CD4-positive, alpha-beta T cell treated with Interleukin-17A for 4 hours (primary cell): ENCODE measurements at places on chromosomes 4 and X.
A peak's percentile ranks its signal among the peaks of the same experiment; 100 is the strongest.

- peak; percentile 92 for DNase-seq
These were observed at the start of gene TMEM187 for GRCh38 chrX:153972368-153973126. TSS of gene TMEM187 (plus strand) at chrX:153972754. CDS start at chrX:153982063, 9,309 bp downstream.

GRCh38 chr4:142242156-142242555, 603.9 kb downstream of the INPP4B start:
- no peak for DNase-seq

DNA sequence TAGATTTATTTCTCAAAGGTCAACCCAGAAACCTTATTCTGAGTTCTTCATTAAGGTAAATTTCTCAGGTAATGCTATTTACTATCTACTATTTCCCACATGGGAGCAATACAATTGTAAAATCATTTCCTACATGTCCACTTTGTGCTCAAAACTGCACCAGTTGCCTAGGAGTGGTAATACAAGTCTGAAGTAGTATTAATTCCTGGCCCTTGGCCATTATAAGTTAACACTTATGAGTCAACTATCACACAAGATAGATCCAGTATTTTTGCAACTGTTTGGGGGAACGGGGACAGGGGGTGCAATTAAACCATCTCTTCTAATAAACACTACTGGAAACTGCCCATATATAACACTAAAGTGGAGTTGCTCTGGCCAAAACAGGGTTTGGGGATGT, 48.9 kb downstream of the ACSL4 start:
- DNase-seq = no peak

- peak; percentile 77 for DNase-seq
These were observed 14.0 kb upstream of the ZCCHC18 start for GRCh38 chrX:104098151-104098808.

DNA sequence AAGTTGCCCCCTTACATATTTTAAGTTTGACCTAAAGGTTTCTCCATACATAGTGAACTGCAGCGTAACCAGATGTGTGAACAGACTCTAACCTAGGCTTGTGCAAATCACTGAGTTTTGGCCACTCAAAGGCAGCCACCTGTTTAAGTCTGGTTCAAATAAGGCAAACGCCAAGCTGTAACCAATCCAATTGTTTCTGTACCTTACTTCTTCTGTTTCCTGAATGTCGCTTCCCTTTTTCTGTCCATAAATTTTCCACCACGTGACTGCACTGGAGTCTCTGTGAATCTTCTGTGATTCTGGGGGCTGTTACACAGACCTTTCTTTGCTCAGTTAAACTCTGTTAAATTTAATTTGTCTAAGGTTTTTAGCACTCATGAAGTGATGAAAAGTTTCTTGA, 618.8 kb downstream of the GLUD2 start:
- DNase-seq = no peak

GRCh38 chrX:41863343-41864203, 59.8 kb downstream of the CASK start:
- DNase-seq = no peak

DNA sequence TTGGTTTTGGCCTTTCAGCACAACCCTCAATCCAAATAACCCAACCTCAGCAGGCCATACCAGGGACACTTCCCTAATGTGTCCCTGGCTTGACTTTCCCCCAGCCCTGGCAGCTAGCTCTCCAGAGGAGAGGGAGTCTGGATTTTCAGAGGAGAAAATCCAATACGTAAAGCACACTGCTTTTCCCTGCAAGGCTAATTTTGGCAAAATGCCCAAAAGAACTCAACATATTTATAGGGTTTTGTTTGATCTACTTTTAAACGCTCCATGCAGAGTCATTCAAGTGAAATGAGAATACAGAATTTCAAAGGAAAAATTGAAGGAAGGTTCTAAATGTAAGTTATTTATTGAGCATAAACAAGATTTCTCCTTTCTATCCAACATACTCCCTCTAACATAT, 167.2 kb downstream of the SH3KBP1 start:
- no peak for DNase-seq

- no peak for DNase-seq
These were observed 4.6 kb upstream of the CDKL2 start for GRCh38 chr4:75634951-75635350.

- DNase-seq = no peak
These were observed 383.4 kb upstream of the FGF13 start for GRCh38 chrX:139094671-139095592.

DNA sequence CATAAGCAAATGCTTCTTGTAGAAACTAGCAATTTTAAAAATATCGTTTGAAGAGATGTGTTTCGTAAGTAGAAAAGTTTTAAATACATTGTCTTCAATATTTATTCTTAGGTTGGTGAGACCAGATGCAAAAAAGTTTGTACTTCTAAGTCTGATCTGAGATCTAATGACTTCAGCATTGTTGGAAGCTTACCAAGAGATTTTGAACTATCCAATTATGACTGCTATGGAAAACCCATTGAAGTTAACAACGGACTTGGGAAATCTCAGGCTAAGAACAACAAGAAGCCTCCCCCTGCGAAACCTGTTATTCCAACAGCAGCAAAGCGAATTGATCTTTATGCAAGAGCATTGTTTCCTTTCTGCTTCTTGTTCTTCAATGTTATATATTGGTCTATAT, 50.2 kb upstream of the GRIA2 start:
- DNase-seq = no peak

- peak; percentile 80 for DNase-seq
These were observed at the start of gene DAPP1 for GRCh38 chr4:99816545-99817308. TSS of gene DAPP1 (plus strand) at chr4:99816827. CDS start at chr4:99816914, 87 bp downstream.

DNA sequence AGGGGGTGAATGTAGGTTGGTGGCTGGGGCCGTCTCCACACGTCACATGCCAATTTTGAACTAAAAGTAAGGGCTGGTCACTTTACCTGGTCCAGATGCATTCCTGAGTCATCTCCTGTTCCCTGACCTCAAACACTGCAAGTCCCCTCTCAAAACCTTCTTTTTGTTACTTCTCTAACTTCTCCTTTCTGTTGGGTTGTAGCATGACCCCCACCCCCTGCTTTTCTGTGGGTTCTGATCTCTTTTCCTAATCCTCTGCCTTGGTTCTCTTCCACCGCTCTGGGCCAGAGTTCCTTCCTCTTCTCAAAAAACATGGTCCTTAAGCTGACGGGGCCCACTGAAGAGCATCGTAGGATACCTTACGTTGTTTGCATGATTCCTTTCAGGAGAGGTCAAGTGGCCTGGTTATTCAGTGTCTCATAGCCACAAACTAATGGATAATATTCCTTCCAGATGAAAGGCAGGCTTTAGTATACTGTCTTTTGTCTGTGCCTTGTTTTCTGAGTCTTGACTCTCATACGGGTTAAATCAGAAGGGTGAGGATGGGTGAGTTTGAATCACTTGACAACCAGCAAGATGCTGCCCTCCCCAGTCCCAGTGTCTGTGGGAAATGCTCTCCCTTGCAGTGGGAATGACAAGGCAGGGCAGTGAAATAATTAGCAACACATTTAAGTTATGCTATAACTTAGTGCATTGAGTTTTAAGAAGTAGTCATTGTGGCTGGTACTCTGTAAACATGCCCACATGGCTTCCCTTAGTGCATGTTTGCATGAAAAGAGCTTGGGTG, 15.1 kb downstream of the SMS start:
- DNase-seq = no peak

GRCh38 chrX:68995386-68995779, 166.6 kb downstream of the EFNB1 start:
- DNase-seq = no peak
